Activated CD8-positive, alpha-beta memory T cell treated with anti-CD3 and anti-CD28 coated beads for 1 hour (primary cell): ENCODE measurements at places on chromosomes 4 and X.

- DNase-seq: no peak
Measured at GRCh38 chr4:72629540-72629939, 60.5 kb upstream of the ADAMTS3 start.

GRCh38 chrX:45783002-45783401 is 582.3 kb upstream of the DIPK2B start:
- no peak for DNase-seq

DNA sequence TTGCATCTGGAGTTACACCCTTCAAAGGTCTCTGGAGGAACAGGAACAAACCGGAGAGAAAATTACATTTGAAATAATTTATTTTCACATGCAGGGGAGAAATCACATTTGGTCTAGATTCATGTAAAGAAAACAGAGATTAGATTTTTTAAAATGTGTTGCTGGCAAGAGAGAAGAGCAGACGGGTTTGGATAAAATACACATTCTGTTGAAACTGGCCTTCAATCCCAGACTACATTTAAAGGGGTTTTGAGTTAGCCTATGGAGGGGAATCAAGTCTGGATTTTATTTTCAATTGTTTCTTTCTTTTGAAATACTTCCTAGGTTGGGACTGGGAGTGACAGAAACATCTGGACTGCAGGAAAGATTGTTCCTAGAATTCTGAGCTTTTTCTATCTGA is 180.8 kb downstream of the NHS start:
- no peak for DNase-seq

- no peak for DNase-seq
Measured at GRCh38 chrX:10104958-10105658, 51.7 kb upstream of the CLCN4 start.

- DNase-seq: no peak
Measured at GRCh38 chr4:7395645-7396044, 39.1 kb downstream of the PSAPL1 start.

- DNase-seq: no peak
Measured at GRCh38 chr4:121485190-121485804, 104.5 kb upstream of the QRFPR start.

GRCh38 chr4:146381263-146381872 is 140.4 kb downstream of the SLC10A7 start:
- no peak for DNase-seq
